ENCODE measurements at places on chromosomes 7 and 10.

DNA sequence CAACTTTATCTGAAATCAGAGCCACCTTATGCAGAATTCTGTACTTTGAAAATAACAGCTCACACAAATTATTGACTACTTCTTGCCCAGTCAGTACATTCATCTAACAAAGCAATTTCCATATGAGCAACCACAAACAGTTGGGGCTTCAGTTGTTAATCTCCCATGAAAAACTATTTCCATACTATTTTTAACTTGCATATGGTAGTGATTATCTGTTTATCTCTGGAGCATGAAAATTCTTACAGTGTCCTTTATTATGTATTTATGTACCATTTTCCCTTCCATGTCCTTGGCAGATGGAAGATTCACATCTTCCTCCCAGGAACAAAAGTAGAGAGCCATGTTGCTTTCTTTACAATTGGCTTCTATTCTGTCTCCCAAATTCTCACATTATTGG, 285.7 kb downstream of the CRPPA start:
- no peak for DNase-seq

DNA sequence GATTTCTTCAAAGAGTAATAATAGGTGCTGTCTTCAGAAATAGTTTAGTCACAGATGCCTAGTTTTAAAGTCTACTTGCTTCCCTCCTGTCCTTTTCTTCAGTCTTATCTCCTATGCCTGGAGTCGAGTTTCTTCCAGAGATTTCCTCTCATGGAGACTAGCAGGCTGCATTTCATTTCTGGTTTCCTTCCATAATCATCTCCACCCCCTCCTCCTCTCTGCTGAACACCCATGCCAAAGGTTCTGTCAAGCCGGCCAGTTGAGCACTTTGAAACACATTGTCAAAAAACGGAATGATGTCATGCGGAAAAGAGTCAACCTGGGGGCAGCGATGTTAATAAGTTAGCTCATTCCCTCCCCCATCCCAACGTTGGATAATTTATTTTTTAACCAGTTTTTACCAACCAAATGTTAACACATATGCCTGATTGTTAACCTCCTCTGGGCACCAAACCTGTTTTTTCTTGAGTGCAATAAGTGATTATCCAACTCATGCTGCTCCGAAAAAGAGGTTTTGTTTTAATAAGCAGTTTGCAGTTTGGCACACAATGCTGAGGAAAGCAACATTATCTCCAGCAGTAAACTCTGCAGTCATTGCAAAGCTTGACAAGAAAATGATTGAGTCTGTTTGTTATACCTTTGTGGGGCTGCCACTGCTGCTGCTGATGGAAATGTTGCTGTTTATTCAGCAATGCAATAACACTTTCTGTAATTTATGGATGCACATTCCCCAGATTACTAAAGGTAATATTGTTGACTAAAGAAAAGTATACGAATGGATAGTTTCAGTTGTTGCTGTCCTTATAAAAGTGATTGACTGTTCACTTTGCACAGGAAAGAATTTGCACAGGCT, 161.6 kb downstream of the LRMDA start:
- no peak for DNase-seq

DNA sequence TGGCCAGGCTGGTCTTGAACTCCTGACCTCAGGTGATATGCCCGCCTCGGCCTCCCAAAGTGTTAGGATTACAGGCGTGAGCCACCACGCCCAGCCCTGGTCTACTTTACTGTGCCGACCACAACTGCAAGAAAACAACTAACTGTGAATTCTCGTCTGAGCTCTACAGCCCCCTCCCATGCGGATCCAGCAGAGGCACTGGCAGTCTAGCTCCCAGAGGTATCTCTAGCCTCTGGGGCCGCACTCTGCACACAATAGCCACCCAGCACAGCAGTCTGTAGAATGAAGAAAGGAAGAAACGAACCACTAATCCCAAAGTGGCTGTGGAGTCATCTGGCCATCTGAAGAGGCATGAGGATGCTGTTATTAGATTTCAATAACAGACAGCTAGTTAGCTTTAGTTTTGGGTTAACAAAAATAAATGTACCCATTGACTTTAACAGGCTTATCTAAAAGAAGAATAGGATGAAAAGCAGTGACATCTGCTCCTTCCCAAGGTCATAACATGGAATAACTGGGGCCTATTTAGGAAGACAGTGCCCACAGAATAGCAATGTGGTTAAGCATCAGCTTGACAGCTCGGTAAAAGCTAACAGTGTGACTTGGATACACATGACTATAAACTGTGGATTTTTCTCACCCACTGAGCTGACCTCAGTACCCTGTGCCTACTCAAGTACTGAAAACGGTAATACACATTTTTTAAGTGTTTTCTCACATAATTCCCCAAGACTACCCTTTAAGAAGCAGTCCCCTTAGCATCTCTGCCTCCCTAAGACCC, 131.9 kb downstream of the TNS3 start:
- no peak for DNase-seq

GRCh38 chr7:63105978-63106377, 892.7 kb upstream of the ZNF722 start:
- no peak for DNase-seq

DNA sequence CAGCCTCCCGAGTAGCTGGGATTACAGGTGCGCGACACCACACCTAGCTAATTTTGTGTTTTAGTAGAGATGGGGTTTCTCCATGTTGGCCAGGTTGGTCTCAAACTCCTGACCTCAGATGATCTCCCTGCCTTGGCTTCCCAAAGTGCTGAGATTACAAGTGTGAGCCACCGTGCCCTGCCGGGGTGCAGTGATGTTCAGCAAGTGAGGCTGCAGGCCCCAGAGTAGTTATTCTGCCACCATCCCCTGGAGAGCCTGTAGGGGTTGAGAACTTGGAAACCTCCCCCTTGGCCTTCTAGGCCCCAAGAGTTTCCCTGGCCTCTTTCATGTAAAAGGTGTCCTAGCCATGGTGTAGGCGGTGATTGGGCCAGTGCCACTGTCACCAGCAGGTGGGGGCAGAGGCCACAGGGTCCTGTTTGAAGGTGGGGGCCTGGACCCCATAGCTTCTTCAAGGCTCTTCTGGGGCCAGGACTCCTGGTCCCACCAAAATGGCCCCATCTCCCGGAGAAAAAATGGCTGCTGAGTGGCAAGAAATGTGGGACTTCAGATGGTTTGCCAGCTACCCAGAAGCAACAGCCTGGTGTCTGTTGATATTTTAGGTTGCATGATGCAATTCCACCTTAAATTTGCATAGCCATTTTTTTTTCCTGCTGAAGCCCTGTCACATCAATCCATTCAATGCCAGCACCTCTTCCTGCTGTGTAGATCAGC, 25.5 kb upstream of the INMT start:
- no peak for DNase-seq

DNA sequence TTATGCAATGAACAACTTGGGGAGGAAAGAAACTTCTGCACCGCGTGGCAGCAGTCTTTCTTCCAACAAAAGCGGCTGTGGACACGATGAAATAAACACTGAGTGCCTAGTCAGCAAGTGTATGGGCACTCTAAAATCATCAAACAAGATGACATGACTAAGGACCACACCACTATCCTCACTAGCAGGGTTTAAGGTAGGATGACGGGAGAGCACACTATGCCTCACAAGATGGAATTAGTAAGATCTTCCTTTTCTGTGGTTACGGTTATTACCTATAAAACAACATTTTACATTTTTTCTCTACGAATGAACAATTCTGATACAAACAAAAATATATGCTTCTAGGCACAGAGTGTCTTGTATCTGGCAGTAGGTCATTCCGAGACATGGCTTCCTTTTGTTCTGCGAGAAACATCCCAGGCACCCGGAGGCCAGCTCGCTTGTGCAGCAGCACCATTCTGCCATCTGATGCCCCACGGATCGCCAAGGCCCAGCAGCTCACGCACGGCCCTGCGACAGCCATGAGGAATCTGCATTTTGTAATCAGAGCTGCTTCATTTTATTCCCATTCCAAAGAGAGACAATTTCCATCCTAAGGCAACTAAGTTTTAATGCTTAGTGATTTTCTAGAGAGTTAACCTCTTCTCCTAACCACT, 54.1 kb upstream of the NCAPG2 start:
- no peak for DNase-seq

DNA sequence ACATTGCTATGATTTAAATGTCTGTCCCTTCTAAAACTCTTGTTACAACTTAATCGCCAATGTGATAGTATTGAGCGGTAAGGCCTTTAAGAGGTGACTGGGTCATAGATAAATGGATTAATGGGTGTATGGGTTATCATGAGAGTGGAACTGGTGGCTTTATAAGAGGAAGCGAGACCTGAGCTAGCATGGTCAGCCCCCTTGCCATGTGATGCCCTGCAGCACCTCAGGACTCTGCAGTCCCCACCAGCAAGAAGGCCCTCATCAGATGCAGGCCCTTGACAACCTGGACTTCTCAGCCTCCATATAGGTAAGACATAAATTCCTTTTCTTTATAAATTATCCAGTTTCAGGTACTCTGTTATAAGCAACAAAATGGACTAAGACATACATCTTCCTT, 15.6 kb downstream of the PARP12 start:
- no peak for DNase-seq

DNA sequence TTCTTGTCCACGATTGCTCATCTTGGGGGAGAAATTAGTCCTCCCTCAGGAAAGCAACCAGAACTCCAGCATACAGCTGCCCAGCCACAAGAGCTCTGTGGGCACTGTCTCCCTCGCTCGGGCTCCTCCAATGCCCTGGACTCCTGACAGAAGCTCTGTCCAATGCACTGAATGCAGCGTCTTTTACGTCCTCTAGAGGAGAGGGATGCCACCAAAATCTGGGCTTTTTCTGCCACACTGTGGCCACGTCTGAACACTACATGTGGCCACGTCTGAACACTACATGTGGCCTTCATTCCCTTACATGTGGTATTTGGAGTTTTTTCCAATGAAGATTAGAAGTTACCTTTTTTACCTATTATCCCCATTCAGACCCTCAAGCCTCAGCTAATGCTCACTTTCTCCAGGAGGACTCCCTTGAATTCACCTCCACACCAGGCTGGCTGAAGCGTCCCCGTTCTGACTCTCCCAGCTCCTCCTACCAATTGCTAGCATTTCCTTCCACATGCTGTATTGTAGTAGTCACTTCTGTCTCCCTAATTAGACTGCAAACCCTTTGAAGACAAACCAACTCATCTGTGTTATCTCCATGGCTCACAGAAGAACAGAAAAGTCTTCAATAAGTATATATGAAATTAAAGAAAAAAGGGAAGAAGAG, 134.3 kb upstream of the PDE1C start:
- DNase-seq, result no peak

DNA sequence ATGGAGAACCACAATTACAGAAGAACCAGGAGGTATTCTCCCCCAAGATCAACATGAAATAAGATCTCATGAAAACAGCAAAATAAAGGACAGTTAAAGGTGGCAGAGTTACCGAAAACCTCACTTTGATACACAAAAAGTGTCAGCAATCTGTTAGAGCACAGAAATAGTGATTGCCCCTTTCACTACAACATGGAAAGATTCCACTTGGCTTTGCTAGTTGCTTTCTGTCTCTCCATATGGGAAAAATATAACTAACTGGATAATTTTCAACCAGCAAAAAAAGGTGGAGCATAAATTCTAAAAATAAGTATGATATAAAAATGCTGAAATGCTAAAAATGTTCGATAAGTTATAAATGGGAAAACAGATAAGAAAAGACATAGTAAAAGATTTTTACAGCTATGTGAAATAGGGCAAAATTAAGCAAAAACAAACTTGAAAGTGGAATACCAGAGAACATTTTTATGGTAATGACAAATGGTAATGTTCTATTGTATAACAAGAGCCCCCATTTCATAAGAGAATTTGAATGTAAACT, 90.2 kb downstream of the GPR85 start:
- DNase-seq, result no peak

DNA sequence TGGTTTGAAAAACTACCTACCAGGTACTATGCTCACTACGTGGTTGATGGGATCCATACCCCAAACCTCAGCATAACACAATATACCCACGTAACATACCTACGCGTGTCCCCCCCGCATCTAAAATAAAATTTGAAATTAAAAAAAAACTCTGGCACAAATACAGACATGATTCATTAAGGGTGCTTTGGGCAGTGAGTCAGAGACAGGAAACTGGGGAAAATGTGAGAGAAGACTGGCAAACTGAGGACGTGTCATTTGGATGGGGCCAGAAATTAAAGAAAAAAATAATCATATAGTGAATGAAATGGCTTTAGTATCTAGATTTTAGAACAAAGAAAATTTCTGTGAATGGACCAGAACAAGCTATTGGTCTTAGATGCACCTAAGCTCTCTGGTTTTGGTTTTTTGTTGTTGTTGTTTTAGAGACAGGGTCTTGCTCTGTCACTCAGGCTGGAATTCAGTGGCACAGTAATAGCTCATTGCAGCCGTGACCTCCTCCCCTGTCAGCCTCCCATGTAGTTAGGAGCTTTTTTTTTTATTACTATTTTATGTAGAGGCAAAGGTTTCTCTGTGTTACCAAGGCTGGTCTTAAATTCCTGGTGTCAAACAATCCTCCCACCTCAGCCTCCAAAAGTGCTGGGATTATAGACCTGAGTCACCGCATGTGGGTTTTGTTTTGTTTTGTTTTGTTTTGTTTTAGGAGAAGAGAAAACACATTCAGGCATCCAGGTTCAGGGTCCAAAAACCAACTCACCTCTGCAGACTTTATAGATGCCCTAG, 5.9 kb upstream of the PRSS58 start:
- DNase-seq, result no peak

GRCh38 chr7:32103361-32103760, 33.2 kb upstream of the PDE1C start:
- no peak for DNase-seq

DNA sequence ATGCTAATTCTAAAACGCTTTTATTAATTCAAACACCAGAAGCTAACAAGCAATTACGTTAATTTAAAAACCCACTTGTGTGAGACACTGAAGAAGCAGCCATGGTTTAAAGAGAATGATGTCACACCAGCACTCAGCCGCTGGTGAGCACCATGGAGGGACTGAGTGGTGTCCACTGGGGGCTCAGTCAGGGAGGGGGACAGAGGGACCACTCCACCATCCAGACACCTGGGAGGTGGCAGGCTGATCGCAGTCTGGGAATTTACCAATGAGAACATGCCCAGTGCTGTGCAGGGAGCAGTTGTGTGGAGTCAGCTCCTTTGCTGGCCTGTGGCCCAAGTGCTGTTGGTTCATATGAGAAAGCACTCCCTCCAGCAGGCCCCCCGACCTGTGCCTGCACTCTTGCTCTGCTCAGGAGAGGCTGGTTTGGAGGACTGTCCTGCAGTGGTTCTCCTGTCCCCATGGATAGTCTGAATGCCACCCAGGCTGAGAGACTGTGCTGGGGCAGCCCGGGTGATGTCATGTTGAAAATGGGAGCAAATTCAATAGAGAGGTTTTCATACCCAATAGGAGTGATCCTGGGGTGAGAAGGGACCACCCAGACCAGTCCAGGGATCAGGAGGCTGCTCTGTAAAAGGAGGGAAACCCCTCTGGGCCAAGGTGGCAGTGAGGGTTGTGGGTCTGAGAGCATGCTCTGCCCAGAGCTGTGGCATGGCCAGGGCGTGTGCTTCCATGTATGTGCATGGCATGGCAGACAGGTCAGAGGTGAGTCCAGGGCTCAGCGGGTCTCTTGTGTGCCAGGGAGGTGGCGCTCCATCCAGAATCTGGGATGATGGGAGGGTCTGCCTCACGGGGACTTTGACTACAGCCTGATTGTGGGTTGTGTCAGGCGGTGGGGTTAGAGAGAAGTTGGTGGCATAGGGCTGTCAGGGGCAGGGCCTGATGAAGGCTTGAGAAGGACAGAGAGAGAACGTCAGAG, 12.7 kb downstream of the ADCY1 start:
- DNase-seq, result no peak

- DNase-seq, result no peak
Observed at GRCh38 chr7:114832906-114833595, 88.8 kb upstream of the MDFIC start.
